Eye (tissue), 1 donor: ENCODE measurements at places on chromosomes 1 and 21.
A peak's percentile ranks its signal among the peaks of the same experiment; 100 is the strongest.

- DNase-seq: peak; percentile 31
Observed at GRCh38 chr1:243269461-243269801, 13.6 kb downstream of the SDCCAG8 start.

- no peak for DNase-seq
Observed at GRCh38 chr1:110713221-110713620, 38.5 kb upstream of the KCNA3 start.

DNA sequence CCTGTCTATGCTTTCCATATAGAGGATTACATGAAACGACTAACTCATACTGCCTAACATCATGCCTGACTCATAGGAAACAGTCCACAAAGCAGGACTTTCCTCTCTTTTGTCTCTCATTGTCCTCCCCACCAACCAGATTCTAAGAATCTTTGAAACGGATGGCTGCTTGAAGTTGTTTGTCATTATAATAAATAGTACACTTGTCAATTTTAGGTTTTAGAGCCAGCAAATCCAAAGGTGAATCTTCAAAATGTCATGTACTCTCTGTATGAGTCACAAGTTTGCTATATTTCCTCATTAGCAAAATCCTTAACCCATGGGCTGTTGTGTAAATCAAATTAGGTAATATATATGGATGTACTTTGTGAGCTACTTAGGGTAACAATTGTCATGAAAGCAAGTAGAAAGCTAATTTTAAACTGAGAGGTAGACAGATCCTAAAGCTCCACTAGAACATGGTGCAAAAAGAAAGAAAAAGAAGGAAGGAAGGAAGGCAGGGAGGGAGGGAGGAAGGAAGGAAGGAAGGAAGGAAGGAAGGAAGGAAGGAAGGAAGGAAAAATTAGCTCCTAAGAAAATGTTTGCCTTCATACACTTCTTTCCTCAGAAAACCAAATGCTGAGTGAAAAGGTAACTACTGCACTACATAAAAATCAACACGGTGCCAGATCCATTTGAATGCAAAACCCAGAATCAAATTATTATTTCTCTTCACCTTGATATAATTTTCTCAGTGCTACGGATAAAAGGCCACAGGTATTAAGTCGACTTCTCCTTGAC is 129.5 kb upstream of the PRMT6 start:
- DNase-seq: no peak

- no peak for DNase-seq
Observed at GRCh38 chr1:222165629-222166028, 382.3 kb downstream of the HHIPL2 start.

GRCh38 chr1:89295187-89295586 is 22.5 kb upstream of the GBP5 start:
- no peak for DNase-seq

DNA sequence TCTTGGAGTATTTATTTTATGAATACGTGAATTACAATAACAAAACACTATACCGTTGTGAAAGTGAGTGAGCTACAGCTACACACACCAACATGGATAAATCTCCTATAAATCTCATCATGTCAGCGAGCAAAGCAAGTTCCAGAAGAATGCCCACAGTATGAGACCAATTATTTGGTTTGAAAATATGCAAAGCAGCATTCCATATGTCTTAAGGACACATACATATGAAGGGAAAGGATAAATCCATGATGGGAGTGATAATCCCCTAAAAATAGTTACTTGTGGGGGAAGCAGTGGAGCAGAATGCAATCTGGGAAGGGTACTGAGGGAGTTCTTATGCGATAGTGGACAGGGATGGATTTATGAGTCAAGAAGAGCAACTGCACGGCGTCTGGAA is 261.3 kb downstream of the DISC1 start:
- no peak for DNase-seq

DNA sequence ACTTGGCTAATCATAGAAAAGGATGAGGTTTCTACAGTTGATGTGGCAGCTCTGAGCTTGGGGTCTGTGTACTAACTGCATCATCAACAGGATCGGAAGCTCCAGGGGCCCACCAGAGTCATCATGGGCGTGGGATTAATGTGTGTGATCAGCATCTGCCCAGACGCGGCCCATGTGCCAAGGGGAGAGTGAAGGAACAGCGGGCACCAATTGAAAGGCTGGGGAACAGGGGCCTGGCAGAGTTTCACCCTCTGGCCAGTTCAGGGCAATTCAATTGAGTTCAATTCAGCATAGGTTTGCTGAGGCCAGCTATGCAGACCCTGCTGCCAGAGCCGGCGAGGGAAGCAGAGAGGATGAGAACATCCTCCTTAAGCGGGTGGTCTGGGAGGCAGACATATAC is 260.0 kb upstream of the AJAP1 start:
- no peak for DNase-seq

DNA sequence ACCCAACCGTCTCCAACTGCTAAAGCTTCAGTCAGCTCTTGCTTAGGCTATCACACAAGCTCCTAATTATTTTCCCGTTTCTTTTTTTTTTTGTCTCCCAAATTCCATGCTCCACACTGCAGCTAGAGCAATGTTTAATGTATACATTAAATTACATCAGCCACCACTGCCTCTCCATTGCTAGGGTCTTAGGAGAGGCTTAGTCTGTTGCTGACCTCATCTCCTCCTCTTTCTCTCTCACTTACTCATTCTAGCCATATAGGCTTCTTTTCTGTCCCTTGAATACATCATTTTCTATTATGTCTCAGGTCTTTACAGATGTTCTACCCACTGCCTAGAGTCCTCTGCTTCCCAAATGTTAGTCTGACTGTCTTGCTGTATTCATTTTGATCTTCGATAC is 138.1 kb upstream of the ST6GALNAC5 start:
- no peak for DNase-seq

DNA sequence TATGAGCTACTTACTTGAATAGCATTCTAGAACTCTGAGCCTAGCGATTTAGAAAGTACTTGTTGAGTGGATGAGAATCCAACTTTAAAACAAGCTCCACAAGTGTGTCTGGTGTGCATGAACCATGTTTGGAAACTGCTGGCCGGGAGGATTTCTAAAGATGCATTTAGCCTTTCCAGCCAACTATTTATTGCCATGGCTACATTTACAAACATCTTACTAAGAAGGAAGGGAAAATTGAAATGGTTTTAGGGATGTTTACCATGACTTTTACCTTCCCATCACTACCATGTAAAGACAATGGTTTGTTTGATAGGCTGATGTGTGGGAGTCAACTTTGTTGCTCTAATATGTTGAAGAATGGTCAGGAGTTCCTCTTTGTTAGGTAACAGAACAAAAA is 37.7 kb upstream of the ARHGAP29 start:
- DNase-seq: no peak

- DNase-seq: peak; percentile 63
Observed at GRCh38 chr1:13628711-13629110, 45.1 kb downstream of the PDPN start.

- no peak for DNase-seq
Observed at GRCh38 chr1:70442490-70442889, 31.4 kb downstream of the CTH start.

DNA sequence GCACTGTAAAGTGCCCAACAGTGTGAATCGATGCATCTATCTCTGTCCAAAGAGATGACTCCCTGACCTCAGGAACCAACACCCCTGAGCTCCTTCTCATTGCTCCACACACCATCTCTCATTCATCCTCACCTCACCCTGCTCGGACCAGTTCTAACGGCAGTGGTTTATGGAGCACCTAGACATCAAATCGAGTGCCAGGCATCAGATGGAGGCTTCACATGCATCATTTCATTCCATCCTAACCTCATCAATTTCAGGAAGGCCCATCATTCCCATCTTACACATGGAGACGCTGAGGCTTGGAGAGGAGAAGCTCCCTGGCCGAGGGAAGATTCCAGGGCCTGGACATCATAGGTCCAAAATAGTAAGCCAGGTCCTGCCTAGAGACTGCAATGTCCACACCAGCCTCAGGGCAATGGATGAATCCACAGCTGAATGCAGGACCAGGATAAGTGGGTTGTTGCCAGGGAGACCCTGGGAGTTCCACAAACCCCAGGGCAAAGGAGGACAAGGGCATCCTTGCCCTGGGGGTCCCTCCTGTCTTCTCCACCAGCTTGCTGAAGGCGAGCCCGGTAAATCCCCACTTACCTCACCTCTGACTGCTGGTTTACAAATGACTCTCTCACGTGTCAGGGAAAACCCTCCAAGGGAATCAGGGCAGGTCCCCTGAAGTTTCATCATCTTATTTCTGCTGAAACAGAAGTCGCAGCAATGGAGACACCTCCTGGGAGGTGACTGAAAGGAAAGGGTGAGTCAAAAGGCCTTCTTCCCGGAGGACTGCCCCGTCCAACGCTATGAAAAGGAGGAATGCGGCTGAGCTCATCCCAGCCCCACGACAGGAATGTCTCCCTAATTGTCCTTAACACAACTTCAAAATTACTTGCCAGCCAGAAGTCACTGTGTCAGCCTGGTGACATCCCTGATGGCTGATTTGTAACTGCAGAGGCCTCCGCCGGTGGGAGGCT is 9.0 kb upstream of the IFFO2 start:
- DNase-seq: no peak

GRCh38 chr1:29839726-29840125 is 603.4 kb downstream of the PTPRU start:
- DNase-seq: no peak

GRCh38 chr1:47507881-47508701 is 70.2 kb downstream of the FOXD2 start:
- peak; percentile 69 for DNase-seq
